ENCODE measurements at places on chromosomes 4 and X.

GRCh38 chrX:153763989-153764755, at the start of gene PLXNB3:
TSS of gene PLXNB3 (plus strand) at chrX:153764249. CDS start at chrX:153765536, 1,287 bp downstream.
- peak; percentile 64 for DNase-seq

DNA sequence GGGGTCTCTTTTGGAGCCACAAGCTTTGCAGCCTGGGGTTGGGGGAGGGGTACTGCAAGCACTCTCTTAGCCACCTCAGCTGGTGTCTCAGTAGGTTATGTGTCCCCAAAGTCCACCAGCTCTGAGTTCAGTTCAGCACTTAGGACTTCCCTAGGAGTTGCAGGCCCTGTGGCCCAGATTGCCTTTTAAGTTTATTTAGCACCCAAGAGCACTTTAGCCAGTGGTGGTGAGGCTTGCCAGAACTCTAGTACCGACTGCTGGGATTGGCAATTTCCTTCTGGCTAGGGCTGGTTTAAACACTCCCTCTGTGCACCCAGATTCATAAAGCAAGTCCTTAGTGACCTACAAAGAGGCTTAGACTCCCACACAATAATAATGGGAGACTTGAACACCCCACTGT, 489.9 kb upstream of the RPS6KA3 start:
- DNase-seq, result no peak

DNA sequence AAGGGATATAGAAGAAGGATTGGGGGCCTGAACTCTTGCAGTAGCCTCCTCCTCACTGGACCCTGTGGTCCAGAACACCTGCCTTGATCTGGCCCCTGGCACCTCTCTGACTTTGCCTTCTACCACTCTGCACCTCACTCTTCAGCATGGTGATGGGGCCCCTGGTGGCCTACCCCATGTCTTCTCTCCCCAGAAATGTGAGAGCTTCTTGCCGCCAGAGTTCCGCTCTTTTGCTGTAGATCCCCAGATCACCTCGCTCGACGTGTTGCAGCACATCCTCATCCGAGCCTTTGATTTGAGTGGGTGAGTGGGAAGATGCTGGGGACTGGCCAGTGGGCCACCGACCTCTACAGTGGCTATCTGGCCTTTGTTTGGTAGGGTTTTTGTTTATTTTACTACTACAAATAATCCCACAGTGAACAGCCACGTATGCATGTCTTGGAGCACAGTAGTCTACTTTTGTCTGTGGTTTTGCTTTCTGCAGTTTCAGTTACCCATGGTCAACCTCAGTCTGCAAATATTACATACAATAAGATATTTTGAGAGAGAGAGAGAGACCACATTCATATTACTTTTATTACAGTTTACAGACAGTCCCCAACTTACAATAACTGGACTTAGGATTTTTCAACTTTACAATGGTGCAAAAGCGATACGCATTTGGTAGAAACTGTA, 1.8 kb downstream of the TBC1D25 start:
- DNase-seq, result no peak

DNA sequence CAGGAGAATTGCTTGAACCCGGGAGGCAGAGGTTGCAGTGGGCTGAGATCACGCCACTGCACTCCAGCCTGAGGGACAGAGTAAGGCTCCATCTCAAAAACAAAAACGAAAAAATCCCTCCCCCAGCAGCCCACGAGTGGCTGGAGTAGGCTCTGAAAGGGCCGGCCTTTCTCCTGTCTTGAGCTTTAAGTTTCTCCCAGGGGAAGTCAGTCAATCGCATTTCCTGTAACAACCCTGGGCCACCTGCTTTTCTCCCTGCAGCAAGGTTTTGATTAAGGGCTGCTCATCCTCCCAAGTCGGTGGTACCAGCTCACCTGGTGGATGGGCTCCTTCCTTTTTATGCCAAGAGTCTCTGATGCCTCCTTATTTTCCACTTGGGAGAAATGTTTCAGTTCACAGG, 2.0 kb upstream of the NYX start:
- DNase-seq, result no peak

DNA sequence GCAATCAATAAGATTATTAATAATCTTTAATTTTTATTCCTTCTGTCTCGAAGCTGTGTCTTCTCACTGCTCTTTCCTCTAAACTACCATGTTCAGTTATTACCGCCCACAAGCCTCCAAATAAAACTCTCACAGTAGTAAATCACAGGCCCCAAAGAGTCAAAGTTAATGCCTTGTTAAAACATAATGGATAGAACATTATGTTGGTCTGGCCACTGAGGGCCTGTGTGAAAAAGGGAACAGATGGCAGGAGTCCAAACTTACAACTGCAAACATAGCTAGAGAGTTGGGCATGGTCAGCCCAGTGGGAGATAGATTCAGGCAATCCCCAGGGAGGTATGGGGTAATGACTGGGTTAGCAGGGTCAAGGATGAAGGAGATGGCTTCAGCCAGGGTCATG, 84.6 kb upstream of the TNIP3 start:
- no peak for DNase-seq

Measured in right forelimb (tissue), 1 donor.